ENCODE measurements at places on chromosomes 1 and 21.
A peak's percentile ranks its signal among the peaks of the same experiment; 100 is the strongest.

DNA sequence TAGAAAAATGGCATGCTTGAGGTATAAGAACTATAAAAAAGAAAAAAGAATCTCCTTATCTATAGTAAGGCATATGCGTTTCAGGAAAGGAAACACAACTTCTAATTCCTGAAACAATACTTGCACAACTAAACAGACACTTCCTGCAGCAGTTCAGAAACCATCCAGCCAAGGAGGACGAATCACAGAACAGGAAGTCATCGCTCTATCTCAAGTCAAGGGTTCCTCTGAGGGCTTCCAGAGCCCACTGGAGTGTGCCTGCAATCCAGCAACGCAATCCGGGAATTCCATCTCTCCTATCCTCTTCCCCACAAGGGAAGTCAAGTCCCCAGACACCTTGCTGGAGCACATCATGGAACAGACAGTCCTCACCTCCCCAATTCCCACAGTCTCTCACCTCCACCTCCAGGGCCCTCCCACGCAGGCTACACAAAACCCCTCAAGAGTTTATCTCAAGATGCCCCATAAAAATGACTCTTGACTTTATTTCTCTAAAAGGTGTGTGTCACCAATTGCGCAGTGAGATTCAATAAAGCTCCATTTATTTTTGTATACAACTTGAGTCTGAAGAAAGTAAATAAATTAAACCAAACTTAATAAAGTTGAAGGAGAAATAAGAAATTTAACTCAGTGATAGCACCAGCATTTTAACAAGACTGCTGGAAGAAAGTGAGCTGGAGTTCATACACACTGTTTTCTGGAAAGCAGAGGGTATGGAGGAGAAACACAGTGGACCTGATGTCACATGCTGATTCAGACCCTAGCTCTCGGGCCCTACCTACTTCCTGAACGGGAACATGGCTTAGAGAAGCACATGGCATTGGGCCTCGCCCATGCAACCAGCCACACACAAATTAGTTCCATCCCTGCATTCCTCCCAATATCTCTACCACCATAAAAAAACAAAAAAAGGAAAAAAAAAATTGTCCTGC lies 39.9 kb downstream of the SIPA1L2 start:
- no peak for DNase-seq

- DNase-seq: no peak
Observed at GRCh38 chr1:85544689-85545215, 35.8 kb upstream of the CCN1 start.

GRCh38 chr1:238340989-238341388 lies 450.3 kb upstream of the ZP4 start:
- DNase-seq: no peak

DNA sequence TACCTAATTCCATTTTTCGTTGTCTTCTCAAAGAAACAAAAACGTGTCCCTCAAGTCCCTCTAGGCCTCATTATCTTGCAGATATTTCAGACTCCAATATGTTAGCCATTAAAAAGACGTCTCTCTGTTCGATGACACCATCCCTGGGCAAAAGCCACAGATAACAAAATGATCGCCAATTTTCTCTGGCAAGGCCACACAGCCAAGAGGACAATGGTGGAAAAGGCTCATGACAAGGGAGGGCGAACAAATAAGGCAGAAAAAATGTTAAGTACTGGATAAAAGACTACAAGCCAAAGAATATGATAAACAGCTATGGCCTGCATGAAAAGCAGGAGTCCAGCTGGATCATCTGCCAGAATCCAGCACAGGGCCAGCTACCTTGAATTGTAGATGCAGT lies 82.9 kb downstream of the TBX15 start:
- no peak for DNase-seq

DNA sequence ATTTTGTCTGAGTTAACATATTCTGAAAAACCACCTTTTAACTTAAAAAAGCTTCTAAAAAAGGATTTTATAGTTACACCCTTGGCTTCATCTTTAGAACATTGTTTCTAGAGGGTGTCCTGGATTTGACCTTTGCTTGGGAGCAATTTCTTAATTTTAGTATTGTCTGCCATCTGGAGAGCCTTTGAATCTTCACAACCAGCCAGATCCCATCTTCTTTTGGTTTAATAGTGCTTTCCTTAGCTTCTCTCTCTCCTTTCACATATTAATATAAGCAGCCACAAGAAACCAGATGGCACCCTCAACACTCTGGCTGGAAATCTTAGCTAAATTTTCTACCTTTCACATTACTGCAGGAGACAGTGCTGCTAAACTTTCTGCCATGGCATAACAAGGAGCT lies 76.5 kb upstream of the TSPAN2 start:
- DNase-seq: no peak

GRCh38 chr1:102772831-102773230 lies 335.5 kb downstream of the COL11A1 start:
- no peak for DNase-seq

DNA sequence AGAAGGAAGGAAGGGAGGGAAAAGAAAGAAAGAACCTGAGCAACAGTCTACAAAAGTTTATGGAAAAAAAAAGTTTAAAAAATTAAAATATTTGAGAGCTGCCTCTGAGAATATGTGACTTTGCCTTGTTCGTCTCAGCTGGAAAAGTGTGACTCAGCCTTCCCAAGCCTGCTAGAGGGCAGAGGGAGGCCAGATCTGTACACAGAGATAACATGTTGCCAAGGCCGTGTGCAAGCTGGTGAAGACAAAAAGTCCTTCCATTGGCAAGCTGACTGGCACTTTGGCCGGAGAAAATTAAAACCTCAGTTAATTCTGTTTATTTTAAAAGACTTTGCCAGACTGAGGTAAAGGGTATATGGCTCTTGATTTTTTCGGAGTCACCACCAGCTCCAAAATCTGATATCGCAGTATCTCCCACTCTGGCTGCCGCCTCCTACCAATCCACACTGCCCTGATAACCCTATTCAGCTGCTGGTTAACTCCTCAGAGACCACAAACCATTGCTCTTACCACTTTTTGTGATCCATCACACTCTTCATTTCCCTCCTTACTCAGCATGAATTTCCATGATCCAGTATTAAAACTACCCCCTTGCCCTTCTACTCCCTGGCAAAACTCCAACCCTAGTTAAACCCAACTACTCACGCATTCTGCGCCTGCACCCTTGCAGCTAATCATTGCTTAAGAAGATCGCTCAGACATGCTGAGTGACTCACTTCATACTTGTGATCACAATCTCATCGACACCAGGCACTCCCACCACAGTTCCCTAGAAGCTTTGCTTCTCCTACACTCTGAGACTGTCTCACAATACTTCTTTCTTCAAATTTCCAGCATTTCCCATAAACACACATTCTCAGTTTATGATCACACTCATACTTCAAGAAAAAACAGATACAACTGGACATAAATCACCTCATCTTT lies 5.7 kb upstream of the PPP1R15B start:
- no peak for DNase-seq

GRCh38 chr1:37634244-37634991 lies at the start of gene RSPO1:
Gene RSPO1, minus strand, starts transcription at chr1:37634892. Its CDS starts 5,231 bp downstream, at chr1:37629661.
- DNase-seq: no peak

- no peak for DNase-seq
Observed at GRCh38 chr1:227761621-227762230, 26.5 kb downstream of the SNAP47 start.

DNA sequence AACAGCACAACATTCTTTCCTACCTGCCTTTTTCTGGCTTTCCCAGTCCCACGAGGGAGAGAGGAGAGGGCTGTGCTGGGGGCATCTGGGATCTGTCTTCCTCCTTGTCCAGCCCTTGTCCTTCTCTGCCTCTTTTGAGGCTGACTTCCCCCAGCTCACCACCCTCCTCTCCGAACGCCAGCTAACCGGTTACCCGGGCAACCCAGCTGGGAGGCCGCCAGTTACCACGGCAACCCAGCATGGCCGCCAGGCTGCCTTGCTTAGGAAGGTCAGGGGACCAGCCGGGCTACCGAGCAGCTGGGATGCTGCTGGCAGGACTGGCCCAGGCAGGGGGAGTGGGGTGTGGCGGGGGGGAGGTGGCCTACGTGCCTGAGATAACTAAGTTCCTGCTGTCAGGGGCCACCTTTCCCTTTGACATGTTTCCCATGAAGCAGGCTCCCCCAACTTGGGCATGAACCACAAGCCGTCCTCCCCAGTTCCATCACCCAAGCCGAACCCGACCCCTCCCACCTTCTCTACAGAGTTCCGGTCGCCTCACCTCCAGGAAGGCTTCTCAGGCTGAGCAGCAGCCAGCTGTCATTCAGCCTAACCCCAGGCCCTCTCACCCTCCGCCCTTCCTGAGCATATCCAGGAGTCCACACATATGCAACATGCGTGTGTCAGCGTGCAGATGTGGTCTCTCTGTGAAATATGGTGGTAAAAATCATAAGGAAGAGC lies 8.7 kb downstream of the PLEKHA6 start:
- peak; percentile 98 for DNase-seq

DNA sequence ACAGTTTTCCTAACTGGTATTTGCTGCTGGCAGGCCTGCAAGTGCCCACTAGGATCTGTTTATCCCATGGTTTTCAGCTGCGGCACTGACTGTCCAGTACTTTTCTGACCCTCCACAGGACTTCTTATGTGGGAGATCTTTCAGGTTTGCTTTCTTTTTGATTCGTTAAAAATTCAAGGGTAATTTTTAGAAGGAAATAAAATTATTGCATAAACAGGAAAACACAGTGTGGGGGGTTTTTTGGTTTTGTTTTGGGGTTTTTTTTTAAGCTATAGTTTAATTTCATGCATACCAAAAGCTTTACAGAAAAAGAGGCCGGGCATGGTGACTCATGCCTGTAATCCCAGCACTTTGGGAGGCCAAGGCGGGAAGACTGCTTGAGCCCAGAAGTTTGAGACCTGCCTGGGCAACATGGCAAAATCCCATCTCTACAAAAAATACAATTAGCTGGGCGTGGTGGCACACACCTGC lies 3.6 kb downstream of the NIBAN1 start:
- DNase-seq: no peak

GRCh38 chr1:177907000-177907399 lies 62.9 kb downstream of the SEC16B start:
- no peak for DNase-seq

GRCh38 chr1:18866314-18866713 lies 6.9 kb upstream of the TAS1R2 start:
- DNase-seq: no peak

DNA sequence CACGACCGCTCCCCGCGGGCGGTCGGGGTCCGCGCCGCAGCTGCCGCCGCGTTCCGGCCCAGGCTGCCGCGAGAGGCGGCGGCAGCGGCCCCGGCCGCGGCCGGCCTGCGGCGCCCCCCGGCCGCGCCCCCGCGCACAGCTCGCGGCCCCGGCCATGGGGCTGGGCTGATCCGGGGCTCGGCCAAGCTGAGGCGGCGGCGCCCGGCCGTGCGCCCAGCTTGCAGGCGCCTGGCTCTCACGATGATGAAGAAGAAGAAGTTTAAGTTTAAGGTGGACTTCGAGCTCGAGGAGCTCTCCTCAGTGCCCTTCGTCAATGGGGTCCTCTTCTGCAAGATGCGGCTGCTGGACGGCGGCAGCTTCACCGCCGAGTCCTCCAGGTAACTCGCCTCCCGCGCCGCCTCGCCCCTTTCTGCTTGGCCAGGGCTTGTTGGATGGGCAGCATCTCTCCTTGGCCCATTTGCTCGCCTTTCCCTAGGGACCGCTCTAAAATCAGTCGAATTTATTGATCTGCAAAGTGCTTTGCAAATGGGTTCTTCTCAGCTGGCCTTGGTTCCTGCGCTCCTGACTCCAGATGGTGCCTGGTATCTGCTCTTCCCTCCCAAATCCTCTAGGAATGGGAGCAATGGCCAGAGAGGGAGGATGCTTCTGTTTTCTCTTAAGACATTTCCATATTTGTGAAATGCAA lies 431 bp downstream of the EEIG2 start:
- peak; percentile 70 for DNase-seq

DNA sequence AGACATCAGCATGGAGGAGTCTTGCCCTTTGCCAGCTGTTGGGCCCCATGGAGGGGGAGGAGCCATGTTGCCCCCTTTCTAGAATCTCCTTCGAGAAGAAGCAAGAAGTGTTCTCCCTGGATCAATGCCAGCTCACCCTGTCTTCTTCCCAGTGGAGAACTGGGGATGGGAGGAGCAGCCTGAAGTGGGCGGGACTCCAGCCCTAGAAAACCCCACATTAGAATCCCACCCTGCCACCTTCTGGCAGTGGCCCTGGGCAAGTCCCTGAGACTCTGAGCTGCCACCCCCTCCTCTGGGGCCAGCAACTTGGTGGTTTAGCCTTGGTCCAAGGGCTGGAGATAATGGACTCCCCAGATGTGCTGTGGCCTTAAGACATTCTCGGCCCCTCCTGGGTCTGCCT lies 51.7 kb downstream of the PAX7 start:
- no peak for DNase-seq

GRCh38 chr1:41021526-41022308 lies at the start of gene SLFNL1:
Gene SLFNL1, minus strand, starts transcription at chr1:41021725. Its CDS starts 1,065 bp downstream, at chr1:41020660.
- no peak for DNase-seq
